ENCODE measurements at places on chromosomes 1 and 21. TPM values are rescaled to one million over a fixed set of nuclear protein-coding genes. Genes with fewer than 3 reads are reported as not detected.

The DRAXIN gene
- 2.4 TPM for total RNA-seq

The PRRX1 gene
- total RNA-seq = 679 TPM

The SYT11 gene
- 19.5 TPM for total RNA-seq

The RGS16 gene
- total RNA-seq = 2.3 TPM

The CLEC20A gene
- total RNA-seq = not detected

The FYB2 gene
- not detected for total RNA-seq

The RAD54L gene
- total RNA-seq = 9.7 TPM

The LCE2B gene
- not detected for total RNA-seq

The TIAM1 gene
- 15.1 TPM for total RNA-seq

The UBE2J2 gene
- total RNA-seq = 19.9 TPM

The SLAMF8 gene
- total RNA-seq = not detected

The SUSD4 gene
- total RNA-seq = 1.9 TPM

The TAL1 gene
- 0.08 TPM for total RNA-seq

The ADCY10 gene
- total RNA-seq = 0.09 TPM

The NMNAT2 gene
- total RNA-seq = 0.49 TPM

The TAS1R1 gene
- total RNA-seq = not detected

The MR1 gene
- 21.6 TPM for total RNA-seq

The AMY2A gene
- total RNA-seq = not detected

The FAM167B gene
- 2.1 TPM for total RNA-seq

The PFDN2 gene
- 39.9 TPM for total RNA-seq
